ENCODE measurements at places on chromosomes 16 and 17.

GRCh38 chr17:81858967-81859905 lies 1.1 kb downstream of the P4HB start:
- DNase-seq = no peak

DNA sequence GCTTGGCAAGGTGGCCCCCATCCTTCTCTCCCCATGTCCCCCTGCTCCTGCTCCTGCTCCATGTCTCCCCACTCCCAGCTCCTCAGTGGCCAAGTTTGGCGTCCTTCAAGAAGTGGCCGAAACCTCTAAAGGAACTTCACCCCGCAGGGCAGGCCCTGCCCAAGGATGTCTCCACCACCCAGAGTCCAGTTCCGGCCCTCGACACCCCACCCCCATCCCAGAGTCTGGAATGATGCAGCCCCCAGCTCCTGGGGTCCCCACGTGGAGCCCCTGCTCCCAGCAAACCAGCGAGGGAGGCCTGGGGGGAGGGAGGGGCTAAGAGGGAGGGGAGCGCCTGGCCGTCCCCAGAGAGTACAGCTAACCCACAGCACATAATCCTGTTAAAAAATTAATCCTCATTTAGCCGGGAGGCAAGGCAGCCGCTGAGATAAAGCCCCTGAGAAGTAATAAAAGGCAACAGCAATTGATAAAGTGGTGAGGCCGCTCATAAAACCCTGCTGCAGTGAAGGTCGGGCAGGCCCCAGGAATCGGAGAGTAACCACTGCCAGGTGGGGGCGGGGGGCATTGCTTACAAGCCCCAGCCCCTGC lies 9.9 kb upstream of the ENPP7 start:
- no peak for DNase-seq

DNA sequence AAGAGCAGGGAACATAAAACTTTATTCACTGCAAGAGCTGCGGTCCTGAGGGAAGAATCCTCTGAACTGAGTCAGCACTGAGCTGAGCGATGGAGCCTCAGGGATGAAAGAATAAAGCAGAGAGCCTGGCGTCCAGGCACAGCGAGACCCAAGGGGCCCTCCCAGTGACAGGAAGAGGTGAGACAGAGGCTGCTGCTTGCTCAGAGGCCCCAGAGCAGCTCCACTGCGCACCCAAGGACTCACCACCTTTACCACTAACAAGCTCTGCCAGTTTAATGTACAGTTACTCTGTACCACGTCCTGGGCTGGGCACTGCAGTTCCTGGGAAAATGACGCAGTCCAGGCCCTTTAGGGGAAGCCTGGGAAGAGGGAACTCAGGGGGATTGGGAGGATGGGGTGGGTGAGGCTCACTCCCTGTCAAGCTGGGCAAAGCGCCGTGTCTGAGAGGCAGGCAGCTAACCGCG lies 5.6 kb downstream of the GFAP start:
- no peak for DNase-seq

- no peak for DNase-seq
These were observed 46.1 kb upstream of the NKD1 start for GRCh38 chr16:50501986-50502615.

DNA sequence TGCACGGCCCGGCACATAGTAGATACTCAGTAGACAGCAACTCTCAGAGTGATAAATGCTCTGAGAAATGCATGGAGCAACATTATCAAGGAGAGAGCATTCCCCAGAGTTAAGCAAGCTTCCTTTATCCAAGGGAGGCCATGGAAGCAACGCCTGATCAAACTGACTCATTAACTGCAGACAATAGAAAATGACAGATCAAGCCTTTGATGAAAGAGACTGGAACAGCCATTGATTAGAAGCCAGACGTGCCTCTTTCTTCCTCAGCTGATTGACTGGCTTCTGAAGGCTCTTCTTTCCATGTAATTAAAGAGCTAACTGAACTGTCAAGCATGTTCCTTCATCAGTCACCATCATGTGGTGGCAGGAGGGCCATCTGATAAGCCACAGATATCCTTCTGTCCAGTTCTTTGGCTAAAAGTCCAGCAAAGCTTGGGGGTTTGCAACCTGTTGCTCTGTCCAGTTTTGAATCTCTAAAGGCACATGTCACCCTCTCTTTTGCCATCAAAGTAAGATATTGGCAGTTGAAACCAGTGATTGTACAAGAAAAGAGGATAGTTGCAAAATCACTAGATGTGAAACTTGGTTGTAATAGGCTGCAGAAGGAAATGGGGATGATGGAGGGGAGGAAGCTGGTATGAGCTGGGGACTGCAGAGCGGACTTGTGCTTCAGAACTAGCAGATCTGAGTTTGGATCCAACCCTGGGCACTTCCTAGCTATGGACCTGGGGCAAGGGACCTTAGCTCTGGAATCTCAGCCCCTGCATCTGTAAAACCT lies 188.0 kb downstream of the HAPSTR1 start:
- no peak for DNase-seq

- no peak for DNase-seq
These were observed 9.6 kb upstream of the DLX4 start for GRCh38 chr17:49959183-49959935.

GRCh38 chr16:63614429-63614828 lies 1507.4 kb downstream of the CDH11 start:
- no peak for DNase-seq

- DNase-seq = no peak
These were observed 9.8 kb downstream of the OTOP3 start for GRCh38 chr17:74945543-74945942.

GRCh38 chr16:71339236-71340171 lies 19.0 kb upstream of the CALB2 start:
- no peak for DNase-seq

DNA sequence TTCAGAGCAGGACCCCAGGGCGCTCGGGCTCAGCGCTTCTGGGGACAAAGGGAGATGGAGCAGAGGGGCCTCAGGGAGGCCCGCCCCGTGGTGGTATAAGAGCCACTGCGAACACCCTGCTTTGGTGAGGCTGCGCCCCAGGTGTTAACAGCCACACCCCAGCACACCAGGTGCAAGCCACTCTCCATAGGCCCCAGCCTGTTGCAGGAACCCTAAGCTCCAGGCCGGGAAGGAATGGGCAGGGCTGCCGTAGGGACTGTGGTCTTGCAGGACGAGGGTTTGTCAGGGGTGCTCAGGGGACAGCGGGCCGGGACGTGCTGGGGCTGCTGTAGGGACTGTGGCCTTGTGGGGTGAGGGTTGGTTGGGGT lies 17.0 kb upstream of the SSTR5 start:
- no peak for DNase-seq

GRCh38 chr17:68821860-68822696 lies 133.1 kb downstream of the ABCA8 start:
- DNase-seq = peak; percentile 77

DNA sequence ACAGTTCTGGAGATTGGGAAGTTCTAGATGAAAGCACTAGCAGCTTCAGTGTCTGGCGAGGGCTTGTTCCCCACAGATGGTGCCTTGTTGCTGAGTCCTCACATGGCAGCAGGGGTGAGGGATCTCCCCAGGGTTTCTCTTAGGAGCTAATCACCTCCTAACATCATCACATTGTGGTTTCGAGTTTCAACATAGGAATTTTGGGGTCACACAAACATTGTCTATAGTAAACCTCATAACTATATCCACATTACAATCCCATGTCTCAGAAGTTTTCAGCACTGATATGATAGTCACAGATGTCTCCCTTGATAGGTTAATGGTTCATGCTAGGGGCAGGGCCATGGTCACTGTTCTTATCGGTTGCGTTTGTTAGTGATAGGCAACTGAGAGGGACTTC lies 13.8 kb downstream of the CLUAP1 start:
- DNase-seq = no peak

- no peak for DNase-seq
These were observed 78.0 kb downstream of the MYO1D start for GRCh38 chr17:32798938-32799337.

DNA sequence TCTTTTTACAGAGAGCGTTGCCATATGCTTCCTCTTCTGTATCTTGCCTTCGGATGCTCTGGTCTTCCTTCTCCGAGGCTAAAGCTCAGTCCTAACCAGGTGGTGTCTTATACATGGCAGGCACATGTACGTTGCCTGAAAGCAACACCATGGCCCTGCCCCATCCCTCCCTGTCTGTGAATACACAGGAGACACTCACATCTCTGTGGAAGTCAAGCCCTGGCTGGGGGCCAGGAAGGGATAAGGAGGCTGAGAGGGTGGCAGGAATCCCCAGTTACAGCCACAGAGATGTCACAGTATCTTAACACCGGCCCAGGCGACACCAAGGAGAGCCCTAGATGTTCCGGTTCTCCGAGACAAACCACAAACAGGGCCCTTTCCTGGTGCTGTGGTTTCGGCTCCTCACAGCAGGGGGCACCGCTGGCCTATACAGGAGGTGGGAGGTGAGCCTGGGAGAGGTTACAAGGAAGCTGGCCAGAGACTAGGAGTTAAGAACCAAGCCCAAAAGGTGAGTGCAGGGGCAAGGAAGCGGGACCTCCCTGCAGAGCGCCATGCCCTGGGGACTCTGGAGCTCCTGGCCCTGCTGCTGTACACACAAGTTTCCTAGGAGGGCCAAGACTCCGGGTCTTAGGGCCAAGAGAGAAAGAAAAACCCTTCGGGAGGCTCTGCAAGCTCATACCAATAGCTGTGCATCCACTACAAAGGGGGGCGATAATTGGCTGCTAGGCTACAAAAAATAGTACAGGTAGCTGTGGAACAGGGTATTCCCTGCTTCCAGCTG lies 41.7 kb downstream of the SRL start:
- DNase-seq = peak; percentile 48

DNA sequence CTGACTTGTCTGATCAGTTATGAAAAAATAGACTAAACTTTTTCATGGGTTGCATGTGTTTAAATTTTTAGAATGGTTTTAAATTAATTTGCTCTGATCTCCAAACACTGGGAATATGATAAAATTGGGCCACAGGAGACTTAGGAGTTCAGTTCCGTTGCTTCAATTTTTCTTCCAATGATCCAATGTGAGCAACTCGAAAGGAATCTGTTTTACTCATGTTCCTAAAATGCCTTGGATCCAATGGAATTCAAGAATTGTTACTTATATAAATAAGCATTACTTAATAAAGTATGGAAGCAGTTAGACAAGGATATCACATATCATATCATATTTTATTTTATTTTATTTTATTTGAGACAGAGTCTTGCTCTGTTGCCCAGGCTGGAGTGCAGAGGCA lies 56.0 kb upstream of the NACA2 start:
- no peak for DNase-seq

DNA sequence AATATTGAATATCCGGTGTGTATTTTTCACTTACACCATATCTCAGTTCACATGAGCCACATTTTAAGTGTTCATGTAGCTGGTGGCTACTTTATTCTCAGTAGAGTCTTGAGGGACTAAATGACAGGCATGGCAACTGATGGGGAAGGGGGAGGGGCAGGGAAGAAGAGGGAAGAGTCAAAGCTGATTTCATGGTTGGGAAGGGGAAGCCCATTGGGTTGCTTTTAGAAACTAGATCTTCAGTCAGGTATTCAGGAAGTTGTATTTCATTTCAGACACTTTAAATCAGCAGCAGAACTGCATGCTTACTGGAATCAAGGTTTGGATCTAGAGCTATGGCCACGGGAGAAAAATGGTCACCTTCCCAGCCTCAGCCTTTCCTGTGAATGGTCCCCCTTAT lies 2.9 kb upstream of the WIPI1 start:
- DNase-seq = no peak

GRCh38 chr17:43599835-43600234 lies 53.7 kb upstream of the ETV4 start:
- peak; percentile 61 for DNase-seq

- no peak for DNase-seq
These were observed 89.7 kb upstream of the CCL1 start for GRCh38 chr17:34452769-34453168.

DNA sequence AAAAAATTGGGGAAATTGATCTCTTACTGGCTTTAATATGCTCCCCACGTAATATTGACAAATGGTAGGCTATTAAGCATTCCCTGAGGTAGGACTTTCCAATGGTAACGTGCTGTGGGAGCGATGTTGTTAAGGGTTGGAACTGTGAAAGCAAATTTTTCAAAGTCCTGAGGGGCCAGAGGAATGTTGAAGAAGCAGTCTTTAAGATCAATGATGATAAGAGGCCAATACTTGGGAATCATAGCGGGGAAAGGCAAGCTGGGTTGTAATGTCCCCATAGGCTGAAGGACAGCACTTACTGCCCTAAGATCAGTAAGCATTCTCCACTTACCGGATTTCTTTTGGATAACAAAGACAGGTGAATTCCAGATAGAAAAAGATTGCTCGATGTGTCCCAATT lies 69.6 kb upstream of the ARL4D start:
- DNase-seq = no peak

Measured in muscle of back (tissue), 13 donors.